ENCODE measurements at places on chromosomes 2 and 18. TPM values are rescaled to one million over a fixed set of nuclear protein-coding genes. Genes with fewer than 3 reads are reported as not detected.
A peak's percentile ranks its signal among the peaks of the same experiment; 100 is the strongest.

The CYS1 gene
- polyA plus RNA-seq, result 14.7 TPM

The ACP1 gene
- 130 TPM for polyA plus RNA-seq

The IL1A gene
- polyA plus RNA-seq, result not detected

GRCh38 chr2:72815655-72816278, 10.1 kb downstream of the EXOC6B start:
- DNase-seq, result peak; percentile 23
- peaks cover under 1% of the 10 kb centered on the region for H3K36me3 ChIP-seq
- no peaks in the 10 kb centered on the region for H3K27me3 ChIP-seq
- H3K4me1 ChIP-seq, result no peaks in the 10 kb centered on the region
- no peak overlapping the region for H3K27ac ChIP-seq

GRCh38 chr2:112701052-112701451, 19.8 kb upstream of the NT5DC4 start:
- no peaks in the 10 kb centered on the region for H3K27me3 ChIP-seq
- no peak overlapping the region for H3K4me3 ChIP-seq
- H3K27ac ChIP-seq, result no peak overlapping the region
- no peaks in the 10 kb centered on the region for H3K4me1 ChIP-seq
- DNase-seq, result peak; percentile 43

- no peak overlapping the region for H3K4me3 ChIP-seq
- peaks cover 3% of the 10 kb centered on the region for H3K4me1 ChIP-seq
- H3K36me3 ChIP-seq, result no peaks in the 10 kb centered on the region
- no peaks in the 10 kb centered on the region for H3K27me3 ChIP-seq
- peak overlapping the region; percentile 13 for H3K27ac ChIP-seq
These were observed 93.1 kb upstream of the PXDN start for GRCh38 chr2:1837458-1837857.

DNA sequence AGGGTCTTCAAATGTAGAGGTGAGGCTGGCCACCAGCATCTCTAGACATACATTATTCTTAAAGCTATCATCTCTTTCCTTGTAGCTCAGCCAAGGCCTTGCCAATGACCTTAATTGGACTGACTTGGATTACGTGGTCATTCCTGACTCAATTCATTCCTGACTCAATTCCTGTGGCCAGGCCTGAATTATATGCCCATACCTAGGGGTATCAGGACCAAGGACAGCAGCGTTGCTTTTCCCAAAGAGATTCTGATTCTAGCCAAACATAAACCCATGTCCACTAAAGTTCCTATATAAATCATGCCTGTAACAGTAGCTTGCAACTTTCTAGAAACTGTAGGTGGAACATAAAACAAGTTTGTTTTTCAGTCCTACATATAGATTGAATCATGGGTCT, 231.7 kb downstream of the ARL6IP6 start:
- no peaks in the 10 kb centered on the region for H3K36me3 ChIP-seq
- no peak overlapping the region for H3K4me3 ChIP-seq

GRCh38 chr18:23235860-23236259, 100.6 kb downstream of the CABLES1 start:
- H3K4me1 ChIP-seq, result peaks cover 3% of the 10 kb centered on the region
- no peak overlapping the region for H3K27ac ChIP-seq
- H3K27me3 ChIP-seq, result no peaks in the 10 kb centered on the region

- DNase-seq, result no peak
- H3K36me3 ChIP-seq, result no peaks in the 10 kb centered on the region
- H3K4me3 ChIP-seq, result no peak within 1 kb of the TSS
- H3K27ac ChIP-seq, result no peak within 1 kb of the TSS
These were observed at the start of gene MAL for GRCh38 chr2:95025406-95026319. TSS of gene MAL (plus strand) at chr2:95025708. CDS start at chr2:95025793, 85 bp downstream.

DNA sequence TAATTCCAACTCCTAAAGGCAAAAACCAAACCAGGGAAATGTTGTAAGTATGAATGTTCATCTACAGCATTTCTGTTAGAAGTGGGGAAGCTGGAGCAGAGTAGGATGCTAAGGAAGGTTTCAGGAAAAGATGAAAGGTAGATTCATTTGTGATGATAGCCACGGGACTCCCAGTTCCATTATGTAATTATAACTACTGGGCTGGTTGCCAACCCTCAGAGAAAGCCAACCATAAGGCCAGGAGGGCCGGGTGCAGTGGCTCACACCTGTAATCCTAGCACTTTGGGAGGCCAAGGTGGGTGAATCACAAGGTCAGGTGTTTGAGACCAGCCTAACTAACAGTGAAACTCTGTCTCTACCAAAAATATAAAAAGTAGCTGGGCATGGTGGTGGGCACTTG, 288.9 kb upstream of the ETAA1 start:
- H3K4me3 ChIP-seq, result no peak overlapping the region
- no peaks in the 10 kb centered on the region for H3K36me3 ChIP-seq
- H3K27me3 ChIP-seq, result no peaks in the 10 kb centered on the region
- no peak overlapping the region for H3K27ac ChIP-seq
- no peak for DNase-seq
- no peaks in the 10 kb centered on the region for H3K4me1 ChIP-seq

DNA sequence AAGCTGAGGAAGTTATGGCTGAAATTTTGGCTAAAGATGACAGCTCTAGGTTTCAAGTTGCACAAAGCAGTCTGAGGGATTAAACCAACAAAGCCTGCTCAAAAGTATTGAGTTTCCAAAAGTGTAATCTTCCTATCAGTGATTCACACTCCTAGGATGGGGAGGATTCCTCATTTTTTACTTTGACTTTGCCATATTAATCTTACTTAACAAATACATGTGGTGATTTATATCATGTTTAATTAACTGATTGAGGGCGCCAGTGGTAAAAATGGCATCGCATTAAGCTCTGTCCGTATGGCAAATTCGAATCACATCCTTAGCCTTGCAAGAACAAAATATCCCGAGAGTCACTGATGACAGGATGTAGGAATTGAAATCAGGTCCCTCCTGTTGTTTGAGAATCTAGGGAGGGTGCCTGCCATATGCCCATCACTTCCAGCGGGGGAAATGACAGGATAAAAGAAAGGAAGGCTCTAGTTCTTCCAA, 78.1 kb upstream of the ETAA1 start:
- H3K36me3 ChIP-seq, result no peaks in the 10 kb centered on the region
- no peak overlapping the region for H3K27ac ChIP-seq
- H3K27me3 ChIP-seq, result no peaks in the 10 kb centered on the region
- H3K4me3 ChIP-seq, result no peak overlapping the region
- no peak for DNase-seq
- no peaks in the 10 kb centered on the region for H3K4me1 ChIP-seq

DNA sequence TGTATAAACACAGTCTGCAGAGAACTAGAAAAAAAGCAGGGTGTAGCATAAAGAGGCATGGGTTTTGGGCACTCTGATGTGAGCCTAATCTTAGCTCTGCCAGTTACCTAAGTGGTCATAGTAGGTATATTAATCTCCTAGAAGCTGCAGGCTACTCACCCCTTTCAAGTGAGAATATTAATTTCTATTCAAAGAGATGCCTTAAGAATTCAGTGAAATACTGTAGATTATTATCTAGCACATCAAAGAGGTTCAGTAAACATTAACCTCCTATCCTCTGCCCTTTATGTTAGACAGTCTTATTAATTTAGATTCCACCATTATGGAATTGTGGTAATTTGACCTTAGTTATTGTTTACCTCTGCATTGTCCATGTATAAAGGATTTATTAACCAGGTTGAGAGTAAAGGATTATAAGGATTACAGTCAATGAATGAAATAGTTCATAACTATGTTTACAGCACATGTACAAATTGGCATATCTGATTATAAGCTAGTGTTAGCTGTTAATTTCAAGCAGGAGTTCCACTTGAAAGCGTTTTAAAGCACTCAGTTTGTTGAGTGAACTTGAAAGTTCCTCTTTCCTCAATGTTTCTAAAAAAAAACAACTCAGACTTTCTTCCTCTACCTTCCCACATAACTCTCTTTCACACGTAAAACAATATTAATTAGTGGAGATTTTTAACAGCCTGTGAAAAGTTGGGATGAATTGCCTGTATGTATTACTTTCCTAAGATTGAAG, 150.6 kb upstream of the EPC2 start:
- H3K36me3 ChIP-seq, result no peaks in the 10 kb centered on the region
- no peak overlapping the region for H3K4me3 ChIP-seq
- no peaks in the 10 kb centered on the region for H3K4me1 ChIP-seq
- H3K27me3 ChIP-seq, result no peaks in the 10 kb centered on the region
- H3K27ac ChIP-seq, result no peak overlapping the region

DNA sequence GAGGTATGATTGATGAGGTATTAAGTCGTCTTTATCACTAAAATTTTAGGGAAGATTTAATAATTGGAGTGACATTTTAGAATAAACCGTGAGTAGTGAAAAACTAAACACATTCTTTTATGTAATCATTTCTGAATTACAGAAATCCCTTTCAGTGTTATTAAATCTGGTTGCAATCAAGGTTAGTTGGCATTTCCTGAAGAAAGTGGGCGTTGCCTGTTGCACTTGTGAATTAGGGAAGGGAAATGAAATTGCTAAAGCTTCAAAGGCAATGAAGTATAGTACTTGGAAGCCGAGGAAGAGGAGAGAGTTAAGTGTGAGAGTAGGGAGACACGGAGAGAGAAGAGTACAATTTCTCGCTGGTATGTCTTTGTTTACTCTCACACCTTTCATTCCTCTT, 274.5 kb downstream of the SLC8A1 start:
- no peaks in the 10 kb centered on the region for H3K36me3 ChIP-seq
- peaks cover 4% of the 10 kb centered on the region for H3K4me1 ChIP-seq
- H3K4me3 ChIP-seq, result no peak overlapping the region
- no peaks in the 10 kb centered on the region for H3K27me3 ChIP-seq
- no peak overlapping the region for H3K27ac ChIP-seq
- DNase-seq, result no peak

- DNase-seq, result no peak
- H3K27ac ChIP-seq, result no peak overlapping the region
- H3K27me3 ChIP-seq, result no peaks in the 10 kb centered on the region
- H3K4me3 ChIP-seq, result no peak overlapping the region
- H3K36me3 ChIP-seq, result peaks cover 4% of the 10 kb centered on the region
These were observed 8.6 kb downstream of the ITPRID2 start for GRCh38 chr2:181900007-181900651.

GRCh38 chr2:98815795-98816194, 84.9 kb upstream of the MGAT4A start:
- no peaks in the 10 kb centered on the region for H3K36me3 ChIP-seq
- H3K4me1 ChIP-seq, result no peaks in the 10 kb centered on the region
- H3K27me3 ChIP-seq, result no peaks in the 10 kb centered on the region
- DNase-seq, result no peak

DNA sequence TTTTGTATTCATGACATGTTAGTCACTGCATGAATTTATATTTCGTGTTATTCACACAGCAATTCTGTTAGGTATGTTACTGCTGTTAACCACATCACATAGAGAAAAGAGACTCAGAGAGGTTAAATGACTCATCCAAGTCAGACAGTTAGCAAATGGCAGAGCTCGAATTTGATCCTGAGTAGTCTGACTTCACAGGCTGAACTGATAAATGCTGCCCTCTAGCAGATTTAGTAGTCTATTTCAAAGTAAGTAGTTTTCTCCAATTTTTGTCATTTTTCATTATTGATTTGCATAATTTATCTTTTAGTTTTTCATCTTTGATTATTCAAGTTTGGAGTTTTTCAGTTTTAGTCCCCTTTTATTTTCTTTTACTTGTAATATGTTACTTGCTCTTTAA, 58.3 kb downstream of the WDR7 start:
- no peak overlapping the region for H3K4me3 ChIP-seq
- H3K4me1 ChIP-seq, result no peaks in the 10 kb centered on the region
- H3K27ac ChIP-seq, result no peak overlapping the region
- DNase-seq, result no peak
- H3K36me3 ChIP-seq, result no peaks in the 10 kb centered on the region

GRCh38 chr2:105396254-105397024, 2.4 kb downstream of the FHL2 start:
- H3K36me3 ChIP-seq, result peaks cover 3% of the 10 kb centered on the region
- H3K4me1 ChIP-seq, result peaks cover 8% of the 10 kb centered on the region
- peak; percentile 86 for DNase-seq
- H3K4me3 ChIP-seq, result no peak overlapping the region
- no peaks in the 10 kb centered on the region for H3K27me3 ChIP-seq
- H3K27ac ChIP-seq, result no peak overlapping the region

DNA sequence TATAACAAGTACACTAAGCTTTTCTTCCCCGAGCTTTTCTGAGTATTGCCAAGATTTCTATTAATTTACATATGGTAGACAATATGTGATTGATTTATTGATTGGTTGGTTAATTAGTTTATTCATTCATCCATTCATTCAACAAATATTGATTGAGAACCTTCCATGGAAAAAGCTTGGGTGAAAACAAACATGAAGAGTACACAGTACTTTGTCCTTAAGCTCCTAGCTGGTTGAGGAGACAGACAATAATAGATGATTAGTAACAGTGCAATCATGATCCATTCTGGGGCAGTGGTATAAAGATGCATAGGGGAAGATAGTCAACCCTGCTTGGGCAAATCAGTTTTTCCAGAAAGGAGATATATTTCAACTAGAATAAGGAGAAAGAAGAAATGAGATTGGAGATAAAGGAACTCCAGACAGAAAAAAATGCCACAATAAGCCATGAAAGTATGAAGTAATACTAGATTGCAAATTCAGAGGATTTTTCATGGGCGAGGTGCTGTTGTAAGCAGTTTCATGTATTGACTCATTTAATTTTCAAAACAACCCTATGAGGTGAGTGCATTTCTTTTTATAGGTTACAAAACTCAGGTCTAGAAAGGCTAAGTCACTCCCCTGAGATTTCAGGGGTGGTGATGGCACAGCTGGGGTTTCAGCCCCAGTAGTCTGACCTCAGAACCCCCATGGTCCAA, 129.5 kb downstream of the RND3 start:
- no peak for DNase-seq
- H3K4me3 ChIP-seq, result no peak overlapping the region
- H3K27me3 ChIP-seq, result no peaks in the 10 kb centered on the region
- no peaks in the 10 kb centered on the region for H3K36me3 ChIP-seq
- H3K27ac ChIP-seq, result no peak overlapping the region

DNA sequence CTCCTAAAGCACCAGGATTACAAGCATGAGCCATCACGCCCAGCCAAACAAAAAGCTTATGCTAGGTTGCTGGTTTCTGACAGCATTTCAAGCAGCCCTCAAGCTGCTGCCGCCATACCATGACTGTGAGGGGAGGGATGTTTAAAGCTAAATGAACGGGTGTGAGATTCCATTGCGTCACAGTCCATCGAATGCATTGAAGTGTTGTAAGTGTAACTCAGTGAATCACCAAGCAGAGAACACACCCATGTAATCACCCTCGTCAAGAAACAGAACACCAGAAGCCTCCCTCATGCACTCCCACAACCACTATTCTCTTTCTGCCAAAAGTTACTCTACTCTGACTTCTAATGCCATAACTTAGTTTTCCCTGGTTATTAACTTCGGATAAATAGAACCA, 32.8 kb upstream of the MC5R start:
- H3K36me3 ChIP-seq, result no peaks in the 10 kb centered on the region
- no peaks in the 10 kb centered on the region for H3K4me1 ChIP-seq
- DNase-seq, result no peak
- H3K4me3 ChIP-seq, result no peak overlapping the region

GRCh38 chr2:68789603-68790002, 55.0 kb downstream of the ARHGAP25 start:
- no peak for DNase-seq
- H3K27me3 ChIP-seq, result no peaks in the 10 kb centered on the region
